ENCODE measurements at places on chromosomes 4 and X.

DNA sequence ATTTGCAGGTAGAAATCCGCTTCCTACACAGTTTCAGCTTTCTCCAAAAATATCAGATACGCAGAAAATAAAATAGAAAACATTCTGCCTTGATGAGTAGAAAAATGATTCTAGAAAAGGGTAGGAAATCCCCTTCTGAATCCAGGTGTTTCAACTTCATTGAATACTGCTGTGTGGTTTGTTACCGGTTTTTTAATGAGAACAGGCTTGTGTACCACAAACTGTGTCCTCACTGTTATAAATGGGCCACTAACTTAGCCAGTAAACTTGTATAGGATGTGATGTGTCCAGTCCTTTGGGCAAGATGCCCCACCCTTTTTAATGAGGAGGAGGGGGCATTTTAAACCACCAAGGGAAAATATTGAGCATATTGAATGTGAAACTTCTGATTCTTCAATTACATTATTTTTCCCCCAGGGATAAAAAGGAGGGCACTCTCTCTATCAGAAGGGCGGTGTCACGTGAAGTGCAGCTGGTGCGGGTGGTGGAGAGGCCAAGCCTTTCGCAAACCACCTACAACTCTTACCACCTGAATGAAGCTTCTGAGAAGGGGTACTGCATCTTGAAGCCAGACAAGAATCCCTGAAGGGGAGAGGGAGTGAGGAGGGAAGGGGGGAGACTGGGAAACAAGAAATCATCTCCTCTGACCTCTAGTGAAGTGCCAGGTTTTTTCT lies 4.5 kb downstream of the CXXC4 start:
- no peak for DNase-seq

DNA sequence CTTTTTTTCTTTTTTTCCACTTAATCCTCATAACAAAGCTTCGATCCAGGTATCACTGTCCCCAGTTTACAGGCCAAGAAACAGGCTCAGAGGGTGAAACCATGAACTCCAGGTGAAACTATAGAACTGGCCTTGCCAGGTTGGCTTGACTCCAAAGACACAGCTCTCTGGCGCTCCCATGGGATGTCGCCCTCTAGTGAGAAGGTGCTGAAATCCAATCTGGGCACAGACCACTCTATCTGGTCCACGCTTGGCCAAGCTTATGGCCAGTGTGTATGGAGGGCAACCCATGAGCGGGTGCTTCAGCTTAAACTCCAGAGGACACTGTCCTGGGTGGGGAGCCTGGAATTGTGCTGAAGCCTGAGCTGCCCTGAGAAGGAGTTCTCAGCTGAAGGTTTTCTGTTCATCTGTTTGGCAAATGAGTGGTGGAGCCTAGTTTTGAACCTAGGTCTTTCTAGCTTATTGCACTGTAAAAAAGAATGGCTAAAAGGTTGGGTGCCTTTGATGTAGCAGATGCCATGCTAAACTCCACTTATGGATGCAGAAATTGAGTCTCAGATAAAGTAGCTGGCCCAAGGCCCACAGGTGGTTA lies 70.5 kb downstream of the SEL1L3 start:
- peak; percentile 4 for DNase-seq

DNA sequence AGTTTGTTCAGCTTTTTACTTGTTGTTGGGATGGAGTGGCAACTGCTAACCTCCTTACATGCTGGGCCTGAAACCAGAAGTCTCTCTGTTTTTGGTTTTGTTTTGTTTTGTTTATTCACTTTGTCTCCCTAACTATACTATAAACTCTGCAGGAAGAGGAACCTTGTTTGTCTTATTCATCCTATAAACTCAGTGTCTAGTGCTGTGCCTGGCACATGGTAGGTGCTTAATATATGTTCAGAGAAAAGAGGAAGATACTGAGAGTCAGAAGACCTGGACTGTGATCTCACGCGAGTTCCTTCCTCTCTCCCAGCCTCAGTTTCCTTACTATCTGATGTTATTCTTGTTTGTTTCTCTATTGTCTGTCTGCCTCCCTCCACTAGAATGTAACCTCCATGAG lies 71.3 kb downstream of the PRPS1 start:
- DNase-seq, result no peak

GRCh38 chrX:27608671-27609070 lies 18.5 kb downstream of the DCAF8L2 start:
- DNase-seq, result no peak

DNA sequence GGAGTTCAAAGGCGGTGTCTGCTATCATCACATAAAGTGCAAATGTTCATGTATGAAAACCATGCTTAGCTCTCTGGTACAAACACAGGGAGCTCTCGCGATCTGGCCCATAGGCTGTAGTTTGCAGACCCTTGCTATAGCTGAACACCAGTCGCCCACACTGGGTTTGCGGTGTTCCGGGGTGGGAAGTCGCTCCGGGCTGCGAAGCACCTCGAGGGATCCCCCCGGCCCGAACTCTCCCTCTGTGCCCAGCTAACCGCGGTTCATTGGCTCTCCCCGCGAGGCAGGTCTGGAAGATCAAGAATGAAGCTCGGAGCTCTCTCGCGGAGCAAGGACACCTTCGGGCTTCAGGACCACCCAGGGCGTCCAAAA lies 341 bp upstream of the PRPS2 start:
- no peak for DNase-seq

Measured in CD4-positive, alpha-beta T cell treated with Interleukin-15 for 4 hours (primary cell).